ENCODE measurements at places on chromosomes 16 and 17. TPM values are rescaled to one million over a fixed set of nuclear protein-coding genes. Genes with fewer than 3 reads are reported as not detected.
A peak's percentile ranks its signal among the peaks of the same experiment; 100 is the strongest.

Gene AURKB
- total RNA-seq: 171 TPM

- no peak for DNase-seq
These were observed 19.2 kb upstream of the EMP2 start for GRCh38 chr16:10599626-10600025.

DNA sequence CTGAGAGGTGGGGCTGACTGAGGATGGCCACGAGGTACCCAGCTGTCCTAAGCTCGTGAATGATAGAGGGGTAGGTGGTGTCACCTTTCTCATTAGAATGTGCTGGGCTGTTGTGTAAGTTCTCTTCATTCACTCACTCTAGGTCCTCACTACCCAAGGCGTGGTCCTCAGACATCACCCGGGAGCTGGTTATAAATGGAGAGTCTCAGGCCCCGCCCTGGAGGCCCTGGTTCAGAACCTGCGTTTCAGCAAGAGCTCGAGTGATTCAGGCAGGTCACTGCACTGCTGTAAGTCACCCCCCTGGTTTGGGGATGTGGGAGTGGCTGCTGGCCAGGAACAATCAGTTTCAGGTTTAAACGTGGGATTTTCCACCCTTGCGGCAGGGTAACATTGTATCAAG is 139.8 kb downstream of the FOXL1 start:
- peak; percentile 41 for DNase-seq

GRCh38 chr16:77584205-77584859 is 138.0 kb upstream of the NUDT7 start:
- peak; percentile 42 for DNase-seq
